Fibroblast of skin of left quadriceps (primary cell): ENCODE measurements at places on chromosomes 7 and 10.
A peak's percentile ranks its signal among the peaks of the same experiment; 100 is the strongest.

GRCh38 chr10:28036587-28036986 lies 37.7 kb upstream of the ODAD2 start:
- DNase-seq: no peak

GRCh38 chr7:118902600-118902999 lies 678.1 kb downstream of the ANKRD7 start:
- DNase-seq: no peak

DNA sequence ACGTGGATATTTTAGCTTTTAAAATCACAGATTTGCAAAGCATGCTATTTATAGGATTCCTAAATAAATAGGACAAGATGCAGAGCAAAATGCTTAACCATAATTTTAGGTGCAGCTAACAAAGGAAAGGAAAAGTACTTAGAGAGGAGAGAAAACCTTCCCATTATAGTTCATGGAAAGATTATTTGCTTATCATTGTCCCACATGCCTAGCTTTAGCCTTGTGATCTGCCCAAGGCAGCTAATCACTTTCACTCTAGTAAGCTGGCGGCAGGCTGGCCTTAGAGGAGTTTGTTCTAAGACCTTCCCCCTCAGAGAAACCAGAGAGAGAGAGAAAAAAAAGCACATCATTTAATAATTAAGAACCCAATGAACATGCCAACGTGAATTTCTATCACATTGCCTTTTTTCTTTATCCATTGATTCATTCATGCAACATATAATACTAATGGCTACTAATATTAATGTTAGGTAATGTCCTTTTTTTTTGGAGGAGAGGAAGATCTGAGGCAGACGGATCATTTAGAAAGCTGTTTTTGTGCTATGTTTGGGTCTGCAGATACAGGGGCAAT lies 274.6 kb downstream of the ARL4A start:
- DNase-seq: no peak

- DNase-seq: peak; percentile 36
Measured at GRCh38 chr10:103265717-103266329, 11.1 kb upstream of the INA start.

- DNase-seq: no peak
Measured at GRCh38 chr10:13734151-13734550, 147.4 kb downstream of the PRPF18 start.

GRCh38 chr10:69897432-69897831 lies 95.7 kb downstream of the COL13A1 start:
- no peak for DNase-seq

DNA sequence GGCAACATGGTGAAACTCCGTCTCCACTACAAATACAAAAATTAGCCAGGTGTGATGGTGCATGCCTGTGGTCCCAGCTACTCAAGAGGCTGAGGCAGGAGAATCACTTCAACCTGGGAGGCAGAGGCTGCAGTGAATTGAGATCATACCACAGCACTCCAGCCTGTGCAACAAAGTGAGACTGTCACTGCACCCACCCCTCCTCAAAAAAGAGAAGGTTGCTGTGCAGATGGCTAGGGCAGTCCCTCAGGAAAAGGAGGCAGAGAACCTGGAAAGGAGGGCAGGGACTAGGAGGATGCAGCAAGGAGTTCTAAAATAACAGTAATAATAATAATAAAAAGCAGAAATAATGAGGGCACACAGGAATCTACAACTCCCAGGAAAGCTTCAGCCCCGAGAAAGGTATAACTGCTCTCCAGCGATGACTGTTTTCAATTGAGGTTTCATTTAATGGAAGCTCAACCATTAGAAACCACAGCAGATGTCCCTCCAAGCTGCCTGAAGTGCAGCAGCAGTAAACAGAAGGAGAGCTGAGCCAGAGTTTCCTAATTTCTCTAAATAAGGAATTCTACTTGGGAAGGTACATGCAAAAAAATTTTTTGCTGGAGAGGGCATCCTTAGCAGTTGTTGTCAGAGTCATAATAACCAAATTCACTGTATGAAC lies 326.5 kb downstream of the GATA3 start:
- DNase-seq: no peak

- DNase-seq: peak; percentile 59
Measured at GRCh38 chr10:86411281-86411841, 44.8 kb upstream of the GRID1 start.

- no peak for DNase-seq
Measured at GRCh38 chr10:88702848-88703597, 3.0 kb upstream of the LIPK start.
